ENCODE measurements at places on chromosomes 1 and 21. TPM values are rescaled to one million over a fixed set of nuclear protein-coding genes. Genes with fewer than 3 reads are reported as not detected.

DNA sequence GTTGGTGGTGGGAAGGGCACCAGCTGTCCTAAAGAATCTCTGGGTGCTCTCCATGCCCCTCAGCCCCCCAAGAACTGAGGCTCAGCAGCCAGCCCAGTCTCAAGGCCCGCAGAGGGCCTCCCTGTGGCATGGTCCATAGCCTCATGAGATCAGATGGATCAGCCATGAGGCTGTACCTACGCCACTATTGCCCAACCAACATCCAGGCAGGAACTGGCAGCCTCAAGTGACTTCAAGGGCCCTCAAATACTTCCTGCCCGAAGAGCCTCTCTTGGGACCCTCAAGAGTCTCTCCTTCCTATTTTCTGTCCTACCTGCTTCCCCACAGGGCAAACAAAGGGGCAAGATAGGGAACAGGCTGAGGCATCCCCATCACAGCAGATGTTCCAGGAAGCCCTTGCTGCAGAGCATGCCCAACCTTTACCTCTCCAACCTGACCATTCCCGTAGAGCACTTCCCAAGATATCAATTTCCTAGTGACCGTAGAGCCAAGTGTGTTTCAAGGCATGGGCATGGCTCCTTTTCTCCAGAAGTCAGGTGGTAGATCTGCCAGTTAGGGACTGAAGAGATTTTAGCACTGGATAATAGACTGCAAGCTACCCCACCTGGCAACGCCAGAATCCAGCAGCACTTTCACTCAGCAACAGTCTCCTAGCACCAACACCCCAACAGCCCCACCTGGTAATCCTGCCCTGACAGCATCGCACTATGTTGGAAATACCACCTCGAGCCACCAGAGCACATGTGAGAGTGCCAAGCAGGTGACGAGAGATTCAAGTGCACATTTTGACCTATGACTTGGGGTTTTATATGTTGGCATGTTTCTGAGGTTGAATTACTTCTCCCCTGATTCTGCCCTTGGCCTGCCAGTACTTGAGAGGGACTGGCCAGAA, 13.7 kb upstream of the MFSD2A start:
- DNase-seq, result no peak

GRCh38 chr1:23634518-23634839, 57.1 kb upstream of the RPL11 start:
- DNase-seq, result no peak

GRCh38 chr1:9118186-9118585, 10.7 kb downstream of the GPR157 start:
- no peak for DNase-seq

The TRIM45 gene
- total RNA-seq, result 2.3 TPM

GRCh38 chr1:68497358-68497698, 446 bp upstream of the DEPDC1 start:
- DNase-seq, result no peak

DNA sequence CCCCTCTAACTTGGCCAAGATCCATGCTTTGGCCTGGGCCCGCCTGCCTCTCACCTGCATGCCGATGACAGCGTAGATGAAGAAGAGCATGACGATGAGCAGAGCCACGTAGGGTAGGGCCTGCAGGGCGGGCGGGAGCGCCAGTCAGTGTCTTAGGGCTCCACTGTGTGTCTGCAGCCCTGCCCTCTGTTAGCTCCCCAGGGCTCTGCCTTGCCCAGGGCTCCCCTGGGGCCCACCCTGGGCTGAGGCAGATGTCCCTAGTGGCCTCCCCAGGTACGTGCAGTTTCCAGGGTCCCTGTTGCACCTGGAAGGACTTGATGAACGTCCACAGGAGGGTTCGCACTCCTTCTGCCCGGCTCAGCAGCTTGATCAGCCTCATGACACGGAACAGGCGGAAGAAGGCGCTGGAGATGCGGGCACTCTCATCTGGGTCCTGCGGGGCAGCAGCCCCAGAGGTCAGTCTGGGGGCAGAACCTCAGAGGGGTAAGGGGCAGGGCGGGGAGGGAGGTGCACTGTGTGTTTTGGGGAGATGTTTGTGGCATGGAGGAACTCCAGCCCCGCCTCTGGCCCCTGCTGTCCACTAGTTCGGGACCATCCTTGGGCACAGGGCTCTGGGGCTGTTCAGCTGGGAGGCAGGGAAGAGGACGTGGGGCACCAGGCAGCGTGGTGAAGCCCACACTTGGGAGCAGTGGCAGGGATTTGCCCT, 29.8 kb upstream of the KIF21B start:
- no peak for DNase-seq

The ZBTB8B gene
- total RNA-seq, result under 0.01 TPM

DNA sequence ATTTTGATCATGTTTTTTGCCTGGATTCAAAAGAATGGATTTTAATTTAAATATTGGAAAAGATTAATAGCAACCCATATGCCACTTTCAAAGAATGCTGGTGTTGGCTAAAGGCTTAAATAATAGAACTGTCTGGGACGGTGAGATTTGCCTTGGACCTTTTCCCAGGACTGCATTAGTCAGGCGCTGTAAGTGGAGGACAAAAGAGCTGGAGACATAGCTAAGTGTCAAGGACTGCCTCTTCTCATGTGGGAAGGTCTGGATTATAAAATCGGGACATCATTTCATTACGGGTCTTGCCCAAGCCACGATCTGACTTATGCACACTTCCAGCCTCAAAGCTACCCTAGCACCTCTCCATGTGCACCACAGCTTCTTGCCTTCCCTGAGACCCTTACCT, 458.5 kb upstream of the DEPDC1 start:
- DNase-seq, result peak; percentile 18
